ENCODE measurements at places on chromosomes 12 and 14.

DNA sequence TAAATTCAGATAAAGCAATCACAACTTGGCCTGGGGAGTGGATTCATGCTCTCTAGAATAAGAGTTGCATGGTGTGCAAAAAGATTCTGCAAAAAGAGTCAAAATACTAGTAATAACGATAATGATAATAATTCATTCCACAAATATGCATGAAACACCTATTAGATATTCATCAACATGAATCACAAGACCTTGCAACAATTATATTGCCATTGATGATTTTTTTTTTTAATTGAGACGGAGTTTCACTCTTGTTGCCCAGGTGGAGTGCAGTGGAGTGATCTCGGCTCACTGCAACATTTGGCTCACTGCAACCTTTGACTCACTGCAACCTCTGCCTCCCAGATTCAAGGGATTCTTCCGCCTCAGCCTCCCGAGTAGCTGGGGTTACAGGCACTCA is 109.2 kb upstream of the FLRT2 start:
- DNase-seq, result no peak

- DNase-seq, result no peak
Measured at GRCh38 chr14:59161561-59162175, 26.8 kb upstream of the DAAM1 start.

DNA sequence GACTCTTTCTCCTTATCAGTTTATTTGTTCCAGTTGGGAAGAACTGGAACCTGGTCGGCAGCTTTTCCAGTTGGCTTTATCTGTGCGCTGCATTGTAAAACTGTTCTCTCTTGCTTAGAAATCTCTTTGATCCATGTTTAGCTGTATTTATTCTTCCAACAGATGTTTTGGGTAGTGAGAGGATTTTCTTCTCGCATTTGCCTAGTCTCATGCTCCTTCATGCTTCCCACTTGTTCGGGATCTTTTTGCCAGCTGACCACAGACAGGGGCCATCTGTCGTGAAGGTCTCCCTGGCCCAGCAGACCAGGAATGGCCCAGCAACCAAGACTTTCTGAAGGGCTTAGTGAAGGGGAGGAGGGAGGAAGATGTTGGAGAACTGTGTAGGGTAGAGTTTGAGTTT is 21.6 kb downstream of the NTF3 start:
- no peak for DNase-seq

DNA sequence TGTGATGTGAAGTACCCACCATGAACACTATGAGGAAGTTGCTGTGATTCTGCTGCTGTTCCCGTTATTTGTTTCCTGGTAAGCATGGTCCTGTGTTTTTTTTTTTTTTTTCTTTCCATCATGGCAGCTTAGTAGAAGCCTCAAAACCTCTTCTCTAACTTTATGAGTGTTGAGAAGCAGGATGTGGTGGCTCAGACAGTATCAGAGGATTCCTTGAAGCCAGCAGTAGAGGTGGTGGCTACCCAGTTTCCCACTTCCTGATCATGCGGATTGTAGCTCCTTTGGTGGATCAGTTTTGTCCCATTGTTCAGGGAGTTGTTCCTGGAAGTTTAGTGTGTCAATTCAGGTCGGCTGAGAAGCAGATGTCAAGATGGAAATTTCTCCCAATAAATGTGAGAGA is 175.8 kb downstream of the ATP23 start:
- no peak for DNase-seq

DNA sequence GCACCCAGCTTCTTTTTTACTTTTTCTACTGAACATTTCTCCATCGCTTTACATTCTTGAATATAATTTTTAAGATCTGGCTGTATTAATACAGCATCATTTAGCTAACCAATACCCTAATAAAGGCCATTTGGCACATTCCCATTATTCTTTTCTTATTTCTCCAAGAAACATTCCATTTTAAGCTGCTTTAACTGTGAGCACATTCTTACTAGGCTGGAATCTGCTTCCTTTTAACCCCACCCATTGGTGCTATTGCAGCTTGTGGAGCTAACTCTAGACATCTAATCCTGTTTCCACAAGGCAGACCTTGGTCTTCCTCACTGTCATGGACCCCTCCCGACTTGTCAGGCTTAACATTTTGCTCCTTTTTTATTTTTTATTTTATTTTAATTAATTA is 15.2 kb downstream of the CALM1 start:
- no peak for DNase-seq

DNA sequence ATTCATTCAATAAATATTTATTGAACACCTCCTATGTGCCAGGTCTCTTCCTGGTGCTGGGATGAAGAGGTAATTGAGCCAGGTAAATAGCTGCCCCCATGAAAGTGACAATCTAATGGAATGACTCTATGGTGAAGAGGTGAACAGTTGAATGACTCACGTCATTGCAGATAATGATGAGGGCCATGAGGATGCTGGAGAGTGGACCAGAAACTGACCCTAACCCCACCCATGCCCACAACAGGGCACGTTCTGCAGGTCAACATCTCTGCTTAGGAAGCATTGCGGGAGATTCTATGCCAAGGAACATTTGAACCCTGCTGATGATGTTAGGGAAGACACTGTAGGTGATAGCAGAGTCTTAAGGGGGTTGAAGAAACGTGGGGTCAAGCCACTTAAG is 788.9 kb upstream of the TBX3 start:
- DNase-seq, result no peak

DNA sequence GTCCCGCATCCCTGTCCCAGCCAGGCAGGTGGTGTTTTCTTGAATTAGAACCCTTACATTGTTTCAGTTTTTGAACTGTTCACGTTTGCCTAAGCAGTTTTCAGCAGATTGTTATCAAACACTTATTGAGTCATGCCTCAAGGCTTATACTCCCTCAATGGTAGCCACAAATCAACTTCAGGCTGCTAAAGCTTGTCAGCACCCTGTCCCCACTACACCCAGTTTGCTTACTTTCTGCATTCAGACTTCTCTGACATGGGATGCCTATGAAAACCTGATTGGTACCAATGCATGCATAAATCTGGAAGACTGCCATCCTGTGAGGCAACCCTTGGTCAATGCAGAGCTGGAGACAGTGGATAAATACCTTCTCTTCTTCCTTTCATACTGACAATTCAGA is 225.4 kb downstream of the BTG1 start:
- DNase-seq, result no peak

- no peak for DNase-seq
Measured at GRCh38 chr12:111041091-111041490, 120.7 kb upstream of the MYL2 start.

GRCh38 chr12:49263400-49263763 is 1.5 kb upstream of the TUBA1C start:
- DNase-seq, result no peak

DNA sequence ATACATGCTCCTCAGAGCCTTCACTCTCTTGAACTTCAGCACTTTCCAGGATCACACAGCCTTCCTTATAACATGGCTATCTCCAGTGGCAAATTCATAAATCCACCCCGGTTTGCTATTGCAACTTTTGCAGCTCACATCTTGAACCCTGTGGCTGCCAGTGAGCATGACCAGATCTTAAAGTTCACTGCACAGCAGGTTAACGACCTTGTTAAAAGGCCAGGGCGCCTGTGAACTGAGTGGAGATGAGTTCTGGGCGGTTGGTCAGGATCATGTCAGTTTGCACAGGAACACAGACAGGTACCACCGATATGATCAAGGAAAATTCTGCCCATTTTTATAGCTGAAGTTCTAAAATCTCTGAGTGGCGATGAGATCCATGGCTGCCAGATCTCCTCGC is 24.7 kb upstream of the LTA4H start:
- no peak for DNase-seq

DNA sequence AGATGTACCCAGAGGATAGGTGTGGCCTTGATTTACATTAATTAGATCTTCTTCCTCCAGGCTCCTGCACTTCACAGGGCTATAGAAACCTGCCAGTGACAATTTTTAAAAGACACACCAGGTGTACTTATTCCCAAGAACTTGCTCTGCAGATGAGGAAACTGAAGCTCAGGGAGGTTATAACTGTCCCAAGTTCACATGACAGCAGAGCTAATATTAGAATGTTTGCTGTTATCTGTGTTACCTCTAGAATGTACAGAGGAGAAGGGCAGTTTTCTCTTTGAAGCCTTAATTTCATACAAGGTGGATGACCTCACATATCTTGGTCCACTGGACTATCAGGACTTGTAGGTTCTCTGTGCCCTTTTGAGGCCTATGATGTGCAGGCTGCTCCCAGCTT is 27.7 kb downstream of the RASSF8 start:
- DNase-seq, result no peak

DNA sequence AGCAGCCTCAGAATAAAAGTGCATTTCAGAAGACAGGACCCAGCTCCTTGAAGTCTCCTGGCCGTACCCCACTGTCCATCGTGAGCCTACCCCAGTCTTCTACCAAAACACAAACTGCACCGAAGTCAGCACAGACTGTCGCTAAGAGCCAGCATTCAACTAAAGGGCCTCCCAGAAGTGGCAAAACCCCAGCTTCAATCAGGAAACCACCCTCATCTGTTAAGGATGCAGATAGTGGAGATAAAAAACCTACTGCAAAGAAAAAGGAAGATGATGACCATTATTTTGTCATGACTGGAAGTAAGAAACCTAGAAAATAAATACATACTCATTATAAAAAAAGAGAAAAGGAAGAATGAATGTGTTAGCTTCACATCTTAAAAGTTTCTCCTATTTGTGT is 51.1 kb downstream of the GAS2L3 start:
- DNase-seq, result no peak

DNA sequence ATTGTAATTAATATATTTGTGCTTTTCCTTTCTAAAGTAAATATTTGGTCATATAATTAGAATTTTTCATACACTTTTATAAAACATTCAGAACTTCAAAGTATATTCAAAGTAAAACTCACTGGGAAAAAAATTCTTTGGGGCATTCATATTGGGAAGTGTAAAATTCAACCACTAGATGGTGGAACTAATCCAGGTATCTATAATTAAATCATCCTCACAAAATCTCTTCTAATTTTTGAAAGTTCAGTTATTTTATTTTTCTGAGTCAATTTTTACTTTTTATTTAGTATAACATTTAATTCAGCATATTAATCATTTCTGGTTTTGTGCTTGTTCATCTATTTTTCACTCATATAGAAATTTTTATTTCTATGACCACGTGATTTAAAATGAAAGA is 81.0 kb downstream of the NTS start:
- no peak for DNase-seq

DNA sequence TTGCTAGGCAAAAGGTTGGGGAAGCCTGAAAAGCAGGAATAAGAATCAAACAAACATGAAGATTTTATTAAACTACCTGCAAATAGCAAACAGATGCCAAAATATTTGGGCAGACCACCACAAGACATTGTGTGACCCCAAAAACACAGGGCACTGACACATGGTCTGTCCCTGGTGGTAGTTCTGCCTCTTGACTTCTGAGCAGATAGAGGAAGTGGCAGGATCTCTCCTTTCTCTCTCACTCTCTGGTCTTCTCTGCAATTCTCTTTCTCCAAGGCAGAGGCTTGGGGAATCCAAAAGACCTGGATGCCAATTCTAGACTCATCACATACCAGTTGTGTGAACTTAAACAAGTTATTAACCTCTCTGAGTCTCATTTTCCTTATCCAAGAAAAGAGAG is 4.3 kb upstream of the PTGDR start:
- DNase-seq, result no peak

DNA sequence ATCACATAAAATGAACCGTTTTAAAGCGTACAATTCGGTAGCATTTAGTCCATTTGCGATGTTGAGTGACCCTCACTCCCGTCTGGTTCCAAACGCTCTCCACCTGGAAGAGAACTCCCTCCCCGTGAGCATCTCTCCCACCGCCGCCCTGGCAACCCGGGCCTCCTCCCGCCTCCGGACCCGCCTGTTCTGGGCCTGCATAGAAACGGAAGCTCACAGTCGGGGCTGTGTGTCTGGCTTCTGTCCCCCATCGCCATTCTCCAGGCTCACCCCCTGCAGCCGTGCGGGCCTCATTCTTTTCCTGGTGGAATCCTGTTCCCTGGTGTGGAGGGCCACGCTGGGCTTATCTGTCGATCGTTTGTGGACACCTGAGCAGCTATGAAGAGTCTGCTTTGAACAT is 17.3 kb downstream of the LRCOL1 start:
- no peak for DNase-seq

- DNase-seq, result no peak
Measured at GRCh38 chr14:72856530-72857266, 37.2 kb downstream of the DPF3 start.

DNA sequence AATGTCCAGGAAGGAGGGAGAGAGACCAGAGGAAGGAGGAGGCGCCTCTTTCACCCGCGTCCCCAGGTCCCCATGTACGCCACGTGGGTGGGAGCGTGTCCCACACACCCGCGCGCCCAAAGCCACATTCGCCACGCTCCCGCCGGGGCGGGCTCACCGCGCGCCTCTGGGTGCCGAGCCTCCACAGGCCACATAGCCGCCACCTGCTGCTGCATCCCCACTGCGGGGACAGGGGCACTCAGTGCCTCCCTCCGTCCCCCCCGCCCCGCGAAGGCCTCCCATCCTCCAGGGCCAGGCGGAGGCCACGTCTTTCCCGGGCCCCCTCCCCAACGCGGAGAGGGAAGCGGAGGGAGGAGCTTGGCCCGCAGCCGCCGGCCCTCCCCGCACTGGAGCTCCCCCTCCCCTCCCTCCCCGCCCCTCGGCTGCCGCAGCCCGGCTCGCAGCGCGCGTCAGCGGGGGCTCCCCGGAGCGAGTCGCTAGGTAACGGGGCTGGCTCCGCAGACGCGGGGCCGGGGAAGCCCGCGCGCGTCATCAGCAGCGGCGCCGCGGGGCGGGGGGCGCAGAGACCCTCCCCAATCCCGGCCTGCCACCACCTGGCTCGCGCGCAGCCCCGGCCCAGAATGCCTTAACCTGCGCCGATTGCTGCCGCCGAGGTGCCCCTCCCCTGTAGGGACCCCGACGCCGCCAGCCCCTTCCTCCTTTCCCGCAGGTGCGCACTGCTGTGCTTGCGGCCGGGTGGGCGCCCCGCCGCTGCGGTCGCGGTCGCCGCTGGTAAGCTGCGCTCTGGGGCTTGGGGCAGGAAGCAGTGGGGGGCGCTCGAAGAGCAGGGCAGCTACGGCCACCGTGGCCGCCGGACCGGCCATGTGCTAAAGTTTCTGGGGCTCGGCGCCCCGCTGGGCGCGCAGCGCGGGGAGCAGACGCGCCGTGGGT is 536 bp upstream of the TUNAR start:
- no peak for DNase-seq

DNA sequence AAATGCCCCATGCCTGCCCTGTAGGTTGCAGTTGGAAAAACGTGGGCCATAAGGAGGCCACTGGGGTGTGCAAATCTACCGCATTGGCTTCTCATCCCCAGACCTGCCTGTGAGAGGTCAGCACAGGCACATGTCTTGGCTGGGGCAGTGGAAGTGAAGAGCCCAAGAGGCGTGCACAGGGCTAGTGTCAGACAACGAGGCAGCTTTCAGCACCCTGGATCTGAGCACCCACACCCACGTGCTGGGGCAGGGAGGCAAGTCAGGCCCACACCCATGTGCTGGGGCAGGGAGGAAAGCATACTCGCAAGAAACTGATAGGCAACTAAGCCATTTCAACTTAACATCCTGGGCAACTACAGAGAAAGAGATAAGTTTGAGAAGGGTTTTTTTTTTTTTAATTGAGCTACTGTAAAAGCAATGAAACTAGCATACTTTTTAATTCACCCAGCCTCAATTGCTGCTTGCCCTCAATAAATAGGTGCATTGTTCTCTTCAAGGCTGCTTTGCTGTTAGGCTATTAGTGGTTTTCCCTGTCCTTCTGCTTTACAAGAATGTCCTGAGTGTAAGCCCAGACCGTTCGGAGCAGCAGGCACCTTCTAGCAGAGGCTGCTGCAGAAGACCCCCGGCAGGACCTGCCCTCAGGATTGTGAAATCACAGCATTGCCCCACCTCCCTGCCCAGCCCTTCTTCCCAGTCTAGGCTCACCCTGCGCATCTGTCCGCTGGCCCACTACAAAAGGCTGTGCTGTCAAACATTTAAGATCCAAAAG is 355.3 kb upstream of the FKBP4 start:
- no peak for DNase-seq

- peak; percentile 52 for DNase-seq
Measured at GRCh38 chr12:98439471-98439951, 75.9 kb upstream of the TMPO start.

All from type B pancreatic cell (in vitro differentiated cells).